ENCODE measurements at places on chromosomes 13 and 19.

GRCh38 chr19:43639519-43640423, at the start of gene CADM4:
Gene CADM4 (minus strand): TSS chr19:43639850. CDS start chr19:43639790, 60 bp downstream.
- DNase-seq: peak; percentile 79

DNA sequence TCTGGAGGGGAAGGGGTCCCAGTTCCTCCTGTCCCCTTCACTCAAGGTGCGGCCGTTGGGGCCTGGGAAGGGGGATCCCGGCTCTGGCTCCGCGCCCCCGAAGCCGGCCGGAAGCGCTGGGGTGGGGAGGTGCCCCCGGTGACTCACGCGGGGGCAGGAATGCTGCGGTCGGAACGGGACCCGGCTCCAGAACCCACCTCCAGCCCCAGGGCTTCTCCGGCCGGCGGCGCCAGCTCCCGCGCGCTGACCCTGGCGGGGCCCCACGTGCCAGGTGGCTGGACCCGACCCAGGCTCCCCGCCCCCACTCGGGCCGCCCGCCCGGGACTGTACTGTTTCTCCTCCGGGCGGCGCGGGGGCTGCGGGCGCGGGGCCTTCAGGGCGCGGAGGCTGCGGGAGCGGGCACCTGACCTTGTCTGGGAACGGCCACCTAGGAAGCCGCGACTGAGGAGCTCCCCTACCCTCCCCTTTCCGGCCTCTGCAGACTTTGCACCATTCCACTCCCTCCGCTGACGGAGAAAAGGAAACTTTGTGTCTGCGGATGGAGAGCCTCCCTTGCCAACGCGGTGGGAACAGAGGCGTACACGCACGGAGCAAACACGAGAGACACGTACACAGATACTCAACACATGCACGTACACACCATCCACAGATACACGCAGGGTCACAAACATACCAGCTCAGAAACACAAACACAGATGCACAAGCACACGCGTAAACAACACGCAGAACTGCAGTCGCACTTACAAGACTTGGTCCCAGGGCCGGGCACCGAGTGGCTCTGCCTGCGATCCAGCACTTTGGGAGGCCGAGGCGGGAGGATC, 7.2 kb downstream of the AXL start:
- DNase-seq: peak; percentile 83

DNA sequence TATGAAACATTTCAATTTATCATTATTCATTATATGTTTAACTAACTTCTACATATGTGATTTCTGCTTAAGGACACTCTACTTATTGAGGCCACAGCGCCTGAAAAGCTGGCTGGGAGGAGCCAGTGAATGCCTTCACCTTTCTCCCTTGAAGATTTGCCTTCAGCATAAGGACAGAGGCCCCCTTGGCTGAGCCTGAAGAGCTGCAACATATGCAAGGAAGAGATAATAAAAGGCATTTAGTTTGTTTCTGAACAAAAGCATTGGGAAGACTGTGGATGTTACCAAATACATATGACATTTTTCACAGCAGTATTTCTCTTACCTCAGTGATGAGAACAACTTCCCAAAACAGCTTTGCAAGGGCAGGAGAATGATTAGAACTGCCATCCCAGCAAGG, 92.1 kb downstream of the ABCC4 start:
- DNase-seq: no peak

- DNase-seq: no peak
These were observed 17.6 kb downstream of the DCAF15 start for GRCh38 chr19:13969897-13970296.
